ENCODE measurements at places on chromosomes 5 and 9. TPM values are rescaled to one million over a fixed set of nuclear protein-coding genes. Genes with fewer than 3 reads are reported as not detected.

CDH6 gene
- total RNA-seq, result 242 TPM

RNF180 gene
- total RNA-seq, result 0.10 TPM

ADCY2 gene
- total RNA-seq, result not detected

PLAC8L1 gene
- not detected for total RNA-seq

ACSL6 gene
- total RNA-seq, result 1.1 TPM

GRIA1 gene
- not detected for total RNA-seq

TUSC1 gene
- 3.2 TPM for total RNA-seq

DTWD2 gene
- total RNA-seq, result 6.3 TPM

C5orf52 gene
- not detected for total RNA-seq

CCIN gene
- total RNA-seq, result 0.36 TPM

EGFLAM gene
- not detected for total RNA-seq

CBY3 gene
- total RNA-seq, result not detected

ALDH1A1 gene
- total RNA-seq, result not detected

TEX48 gene
- total RNA-seq, result not detected

EPB41L4B gene
- 3.1 TPM for total RNA-seq

NR5A1 gene
- not detected for total RNA-seq

BARHL1 gene
- total RNA-seq, result not detected

CAVIN4 gene
- total RNA-seq, result 0.82 TPM

C8G gene
- total RNA-seq, result not detected

FAM221B gene
- total RNA-seq, result not detected

SPARC gene
- 1,117 TPM for total RNA-seq

LRRC14B gene
- not detected for total RNA-seq

TTLL11 gene
- 4.0 TPM for total RNA-seq

PKD2L2 gene
- not detected for total RNA-seq

SHOC1 gene
- total RNA-seq, result not detected

GOLGA1 gene
- 14.6 TPM for total RNA-seq

OR1Q1 gene
- total RNA-seq, result not detected

ENTREP1 gene
- not detected for total RNA-seq

LCNL1 gene
- total RNA-seq, result not detected

NPR2 gene
- 42.0 TPM for total RNA-seq

S1PR3 gene
- total RNA-seq, result 38.7 TPM

LMBRD2 gene
- total RNA-seq, result 6.4 TPM

RANBP3L gene
- total RNA-seq, result not detected

Measured in MG63 (cell line).